ENCODE measurements at places on chromosomes 11 and 22.

GRCh38 chr11:16876053-16876752, 137.8 kb downstream of the C11orf58 start:
- no peak for DNase-seq

DNA sequence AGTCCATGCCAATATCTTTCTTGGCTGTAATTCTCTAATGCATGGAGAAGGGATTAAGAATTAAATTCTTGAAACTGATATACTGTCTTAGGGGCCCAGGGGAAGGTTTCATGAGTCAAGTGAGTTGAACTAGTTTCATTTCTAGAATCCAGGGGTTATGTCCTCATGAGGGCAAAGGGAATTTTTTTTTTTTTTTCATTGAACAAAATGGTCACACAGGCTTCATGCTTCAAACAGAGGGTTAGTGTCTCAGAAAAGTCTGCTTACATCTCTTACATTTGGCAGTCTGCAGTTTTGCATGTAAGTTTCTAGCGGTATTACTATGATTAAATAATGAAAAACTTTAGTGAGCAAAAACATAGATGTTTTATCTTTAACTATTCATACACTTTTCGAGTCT, 32.9 kb downstream of the PPME1 start:
- no peak for DNase-seq

GRCh38 chr11:63343130-63343529, 26.5 kb upstream of the SLC22A9 start:
- no peak for DNase-seq

- DNase-seq: peak; percentile 59
Observed at GRCh38 chr11:2305788-2306451, 4.1 kb downstream of the TSPAN32 start.

GRCh38 chr11:97786961-97787360, 1233.8 kb upstream of the CNTN5 start:
- no peak for DNase-seq

All from activated T-cell treated with anti-CD3 and anti-CD28 coated beads, Interleukin-2, amount 50 U/mL, for 48 hours (primary cell).